CD4-positive, alpha-beta memory T cell (primary cell): ENCODE measurements at places on chromosomes 6 and 20.
A peak's percentile ranks its signal among the peaks of the same experiment; 100 is the strongest.

DNA sequence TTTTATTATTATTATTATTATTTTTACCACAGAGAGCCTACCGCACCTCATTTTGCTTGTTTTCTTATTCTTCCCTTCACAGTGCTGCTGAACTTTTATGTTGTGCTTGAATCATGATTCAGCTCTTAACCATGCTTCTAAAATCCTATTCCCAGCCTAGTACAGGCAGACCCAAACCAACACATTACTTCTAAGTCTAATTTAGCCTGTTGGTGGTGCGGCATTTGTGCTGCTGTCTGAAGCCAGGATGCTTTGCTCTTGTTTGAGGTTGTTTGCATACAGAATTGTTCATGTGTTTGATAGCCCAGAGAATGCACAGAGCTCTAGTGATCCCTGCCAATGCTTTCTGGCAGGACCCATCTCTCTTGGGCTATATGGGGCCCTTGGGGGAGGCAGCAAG, 213.5 kb upstream of the KCNG1 start:
- no peak for DNase-seq

GRCh38 chr6:72365773-72366172, 256.1 kb upstream of the KCNQ5 start:
- DNase-seq = no peak

DNA sequence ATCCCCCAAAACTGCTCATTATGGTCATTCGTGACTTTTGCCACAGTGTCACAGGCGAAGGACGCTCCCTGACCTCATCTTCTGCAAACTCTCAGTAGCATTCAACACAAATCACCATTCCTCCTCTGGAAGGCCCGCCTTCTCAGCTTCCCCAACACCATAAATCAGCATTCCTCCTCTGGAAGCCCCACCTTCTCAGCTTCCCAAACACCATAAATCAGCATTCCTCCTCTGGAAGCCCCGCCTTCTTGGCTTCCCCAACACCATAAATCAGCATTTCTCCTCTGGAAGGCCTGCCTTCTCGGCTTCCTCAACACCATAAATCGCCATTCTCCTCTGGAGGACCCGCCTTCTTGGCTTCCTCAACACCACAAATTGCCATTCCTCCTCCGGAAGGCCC, 288.0 kb upstream of the AGPAT4 start:
- DNase-seq = no peak

- DNase-seq = peak; percentile 22
These were observed 60.8 kb downstream of the OGFRL1 start for GRCh38 chr6:71349395-71349794.

DNA sequence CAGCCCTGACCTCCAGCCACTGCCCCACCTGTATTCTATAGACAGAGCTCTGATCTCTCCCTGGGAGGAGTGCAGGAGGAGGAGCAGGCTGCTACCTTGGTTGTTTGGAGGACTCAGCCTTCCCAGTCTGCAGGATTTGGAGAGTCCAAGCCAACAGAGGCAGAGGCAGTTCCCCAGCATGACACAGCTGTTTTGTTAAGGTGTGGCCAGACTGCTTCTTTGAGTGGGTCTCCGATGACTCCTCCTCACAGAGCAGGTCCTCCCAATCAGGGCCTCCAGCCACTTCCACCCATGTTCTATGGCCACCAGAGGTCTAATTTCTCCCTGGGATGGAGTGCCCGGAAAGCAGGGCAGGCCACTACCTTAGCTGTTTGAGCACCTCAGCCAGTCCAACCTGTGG, 203.5 kb downstream of the HACE1 start:
- DNase-seq = no peak

DNA sequence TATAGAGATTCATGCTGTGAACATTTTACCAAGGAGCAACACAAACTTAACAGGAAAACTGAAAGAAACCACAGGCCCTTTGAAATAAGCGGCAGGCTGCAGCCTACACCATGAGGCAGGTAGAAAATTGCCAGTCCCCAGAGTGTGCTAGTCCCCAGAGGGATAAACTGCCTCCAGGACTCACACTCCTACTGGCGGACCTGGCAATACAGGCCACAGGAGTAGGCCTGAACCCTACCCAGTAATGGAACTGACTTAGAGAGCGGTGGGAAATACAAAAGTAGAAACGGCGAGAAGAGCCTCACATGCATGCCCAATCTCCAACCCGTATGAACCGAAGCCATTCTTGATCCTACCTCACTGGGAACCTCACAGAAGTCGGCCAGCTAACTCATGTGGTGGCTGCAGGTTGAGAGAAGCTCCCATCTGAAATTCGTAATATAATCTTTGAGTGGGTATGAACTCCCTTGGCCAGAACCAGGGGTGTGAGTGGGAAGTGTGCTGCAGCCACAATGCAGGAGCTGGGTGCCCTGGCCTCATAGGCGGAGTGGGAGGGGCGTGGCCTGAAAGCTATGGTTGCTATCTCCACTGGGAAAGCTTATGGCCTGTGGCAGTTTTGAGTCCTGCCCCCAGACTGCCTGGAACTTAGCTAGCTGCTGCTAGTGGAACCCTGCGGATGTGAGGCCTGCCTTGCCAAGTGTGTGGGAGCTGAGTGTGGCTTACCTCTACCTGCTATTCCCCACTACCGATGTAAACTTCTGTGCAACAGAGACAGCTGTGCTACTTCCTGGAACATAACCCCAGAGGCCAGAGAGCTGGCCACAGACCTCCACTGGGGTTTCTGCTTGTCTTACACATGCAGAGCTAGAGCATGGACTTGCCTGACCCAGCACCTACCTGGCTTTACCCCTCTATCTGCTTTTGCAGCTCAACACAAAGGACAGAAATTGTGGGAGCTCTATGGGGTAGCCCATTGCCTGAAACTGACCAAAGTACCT, 146.5 kb upstream of the COL21A1 start:
- no peak for DNase-seq

- DNase-seq = peak; percentile 29
These were observed 11.2 kb downstream of the TRIM31 start for GRCh38 chr6:30101444-30102413.

DNA sequence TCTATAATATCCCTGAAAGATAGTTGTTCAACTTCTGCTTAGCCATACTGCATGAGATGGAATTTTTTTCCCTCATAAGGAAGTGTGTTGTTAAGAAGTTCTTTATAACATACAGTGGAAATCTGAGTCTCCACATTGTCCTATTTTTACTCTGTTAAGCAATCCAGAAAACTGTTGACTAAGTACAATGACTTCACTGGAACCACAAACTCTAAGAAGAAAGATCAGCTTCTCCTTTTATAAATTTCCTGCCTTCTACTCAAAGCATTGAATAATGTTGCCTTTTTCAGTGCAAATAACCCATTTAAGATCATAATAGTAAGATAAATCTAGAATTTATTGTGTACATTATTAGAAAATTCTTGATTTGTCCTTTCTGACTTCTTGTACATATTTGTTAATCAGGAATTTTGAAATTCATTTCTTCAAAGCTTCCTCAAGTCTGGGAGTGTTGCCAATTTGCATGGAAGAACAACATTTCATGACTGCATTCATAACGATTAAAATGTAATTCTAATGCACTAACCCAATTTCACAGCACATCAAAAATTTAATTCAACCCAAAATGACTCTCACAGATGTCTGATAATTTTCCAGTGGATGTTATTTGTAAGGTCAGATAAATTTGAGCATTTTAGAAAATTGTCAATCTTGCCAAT, 45.6 kb upstream of the ANKEF1 start:
- no peak for DNase-seq

DNA sequence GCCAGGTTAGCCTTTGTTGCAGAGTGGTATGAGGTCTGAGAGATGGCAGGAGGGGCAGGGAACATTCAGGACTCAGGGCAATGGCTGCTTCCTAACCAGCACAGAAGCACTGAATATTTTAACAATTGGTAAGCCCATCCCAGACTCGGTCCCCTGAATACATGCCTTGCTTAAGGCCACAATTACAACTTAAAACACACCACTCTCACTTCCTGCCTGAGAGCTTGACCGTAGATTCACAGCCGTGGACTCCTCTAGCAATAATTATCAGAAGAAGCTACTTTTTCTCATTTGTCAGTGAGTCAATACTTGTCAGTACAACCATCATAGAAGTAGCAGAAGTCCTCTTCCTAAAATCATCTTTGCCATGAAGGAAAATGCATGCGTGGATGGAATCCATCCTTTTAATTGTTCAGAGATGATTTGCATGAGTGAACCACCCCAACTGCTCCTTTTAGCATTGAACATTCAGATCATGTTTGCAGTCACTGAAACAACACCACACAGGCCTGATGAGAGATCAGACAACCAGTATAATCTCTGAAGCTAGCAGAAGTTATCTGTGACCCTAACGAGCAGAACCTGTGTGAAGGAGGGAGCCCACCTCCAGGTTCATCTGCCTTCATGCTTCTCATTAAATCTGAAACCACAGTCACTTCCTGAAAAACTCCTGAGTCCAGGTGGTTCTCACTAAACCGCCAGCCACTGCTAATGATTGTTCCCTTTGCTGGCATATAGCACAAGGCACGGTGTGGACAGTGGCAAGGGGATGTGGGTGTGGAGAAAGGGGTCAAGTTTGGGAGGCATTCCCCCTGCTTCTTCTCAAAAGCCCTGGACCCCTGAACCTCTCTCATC, 333.9 kb upstream of the CNR1 start:
- DNase-seq = no peak

DNA sequence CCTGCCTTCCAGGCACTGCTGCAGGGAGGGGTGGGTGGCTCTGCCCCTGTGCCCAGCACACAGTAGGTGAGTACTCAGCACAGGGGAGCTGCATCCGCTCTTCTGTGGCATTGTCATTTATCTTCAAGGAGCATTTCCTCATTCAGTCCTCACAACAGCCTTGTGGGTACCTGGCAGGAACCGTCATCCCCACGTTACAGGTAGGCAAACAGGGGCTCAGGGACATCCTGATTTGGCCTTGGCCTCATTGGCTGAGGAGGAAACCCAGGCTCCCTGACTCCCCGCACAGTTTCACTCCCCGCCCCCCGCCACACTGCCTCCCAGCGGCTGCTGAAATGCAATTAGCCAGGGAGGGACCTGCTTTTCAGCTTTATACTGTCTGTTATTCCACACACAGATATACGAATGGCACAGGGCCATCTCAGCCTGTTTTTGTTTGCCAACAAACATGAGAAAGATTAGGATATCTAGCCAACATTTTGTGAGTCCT, 24.2 kb upstream of the PNPLA1 start:
- no peak for DNase-seq

DNA sequence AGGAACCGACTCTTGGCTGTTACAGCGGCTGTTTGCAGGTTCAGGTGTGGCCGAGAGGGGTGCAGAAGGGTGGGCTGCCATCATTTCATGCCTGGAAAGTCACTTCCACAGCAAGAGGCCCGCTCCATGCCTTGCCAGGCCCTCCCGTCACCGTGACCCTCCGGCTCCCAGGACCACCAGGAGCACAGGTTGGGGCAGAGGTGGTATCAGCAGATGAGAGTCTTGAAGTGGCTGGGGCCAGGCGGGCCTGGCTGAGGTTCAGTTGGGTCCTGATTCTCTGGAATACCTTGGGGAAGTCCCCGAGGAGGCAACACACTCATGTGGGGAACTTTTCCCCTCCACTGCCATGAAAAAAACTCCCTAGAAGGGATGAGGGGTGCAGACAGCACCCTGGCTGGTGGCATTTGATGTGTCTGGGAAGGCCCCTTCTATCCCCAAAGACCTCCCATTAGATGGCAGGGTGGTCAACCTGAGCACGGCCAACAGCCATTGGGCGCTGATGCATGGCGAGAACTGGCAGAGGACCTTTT, 34.2 kb upstream of the IRF4 start:
- DNase-seq = no peak

- no peak for DNase-seq
These were observed 21.0 kb downstream of the LATS1 start for GRCh38 chr6:149696901-149697300.

GRCh38 chr6:139306291-139306981, 14.6 kb upstream of the TXLNB start:
- no peak for DNase-seq

- no peak for DNase-seq
These were observed 540.6 kb downstream of the QKI start for GRCh38 chr6:163955096-163955495.

DNA sequence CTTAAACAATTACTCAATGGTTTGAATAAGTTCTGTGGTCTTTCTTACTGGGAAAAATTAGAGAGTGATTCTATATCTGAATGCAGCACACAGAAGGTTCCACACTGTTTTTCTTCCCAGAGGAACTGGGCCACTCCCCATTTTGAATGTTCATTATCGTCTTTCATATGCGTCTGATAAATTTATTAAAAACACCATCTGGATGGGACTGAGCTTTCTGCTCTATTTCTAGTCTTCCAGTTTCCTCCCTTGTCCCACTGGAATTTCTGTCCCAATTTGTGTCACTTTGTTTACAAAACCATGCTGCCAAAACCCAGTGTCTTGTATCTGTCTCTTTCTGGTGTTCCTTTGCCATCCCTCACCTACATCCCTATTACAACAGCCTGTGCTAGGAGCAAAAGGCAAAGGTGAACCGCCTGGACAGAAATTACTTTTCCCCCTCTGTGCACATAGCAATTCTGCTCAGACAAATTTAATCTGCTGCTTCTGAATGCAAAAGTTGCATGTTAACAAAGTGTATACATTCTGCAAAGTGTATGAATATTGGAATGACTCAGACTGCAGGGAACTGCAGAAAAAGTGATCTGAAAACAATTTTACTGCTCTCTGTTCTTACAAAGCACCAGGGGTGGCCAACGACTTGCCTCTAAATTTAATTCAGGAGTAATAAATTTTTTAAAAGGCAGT, 333.6 kb downstream of the BTBD9 start:
- DNase-seq = no peak

DNA sequence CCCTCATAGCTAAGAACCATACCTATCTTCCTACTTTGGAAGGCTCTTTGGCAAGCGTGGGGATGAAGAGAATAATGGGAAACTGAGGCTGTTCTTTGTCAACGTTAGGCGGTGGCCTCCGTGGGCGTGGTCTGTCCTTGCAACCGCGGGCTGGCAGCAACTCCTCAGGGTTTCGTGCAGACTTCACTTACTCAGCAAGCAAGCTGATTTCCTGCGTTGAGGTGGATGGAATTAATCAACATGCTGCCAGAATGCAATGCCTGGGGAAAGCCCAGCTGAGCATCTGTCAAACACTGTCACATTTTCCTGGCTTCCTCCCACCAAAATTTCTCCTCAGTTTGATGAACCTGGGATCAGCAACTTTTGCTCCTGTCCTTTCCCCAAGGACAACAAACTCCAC, 9.2 kb upstream of the IL17F start:
- no peak for DNase-seq

- no peak for DNase-seq
These were observed 46.1 kb downstream of the SLC35B3 start for GRCh38 chr6:8389036-8389818.

DNA sequence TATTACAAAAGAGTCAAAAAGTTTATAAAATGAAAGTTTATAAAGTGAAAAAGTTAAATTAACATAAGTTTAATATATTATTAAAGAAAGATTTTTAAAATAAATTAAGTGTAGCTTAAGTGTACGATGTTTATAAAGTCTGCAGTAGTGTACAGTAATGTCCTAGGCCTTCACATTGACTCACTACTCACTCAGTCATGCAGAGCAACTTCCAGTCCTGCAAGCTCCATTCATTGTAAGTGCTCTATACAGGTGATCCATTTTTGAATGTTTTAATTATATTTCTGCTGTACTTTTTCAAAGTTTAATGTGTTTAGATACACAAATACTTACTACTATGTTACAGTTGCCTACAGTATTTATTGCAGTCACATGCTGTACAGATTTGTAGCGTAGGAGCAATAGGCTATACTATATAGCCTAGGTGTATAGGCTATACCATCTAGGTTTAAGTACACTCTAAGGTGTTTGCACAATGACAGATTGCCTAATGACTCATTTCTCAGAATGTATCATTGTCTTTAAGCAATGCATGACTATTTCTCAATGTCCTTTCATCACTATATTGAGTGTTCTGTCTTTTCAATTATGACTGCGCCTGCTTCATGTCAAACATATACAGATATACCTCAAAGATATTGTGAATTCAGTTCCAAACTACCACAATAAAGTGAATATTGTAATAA, 1110.3 kb upstream of the MAP3K7 start:
- no peak for DNase-seq
